ENCODE measurements at places on chromosomes 1 and 21.

- no peak for DNase-seq
These were observed 84.1 kb downstream of the SPAG17 start for GRCh38 chr1:118100686-118101514.

GRCh38 chr1:212141404-212141803 is 105.9 kb downstream of the DTL start:
- DNase-seq: no peak

DNA sequence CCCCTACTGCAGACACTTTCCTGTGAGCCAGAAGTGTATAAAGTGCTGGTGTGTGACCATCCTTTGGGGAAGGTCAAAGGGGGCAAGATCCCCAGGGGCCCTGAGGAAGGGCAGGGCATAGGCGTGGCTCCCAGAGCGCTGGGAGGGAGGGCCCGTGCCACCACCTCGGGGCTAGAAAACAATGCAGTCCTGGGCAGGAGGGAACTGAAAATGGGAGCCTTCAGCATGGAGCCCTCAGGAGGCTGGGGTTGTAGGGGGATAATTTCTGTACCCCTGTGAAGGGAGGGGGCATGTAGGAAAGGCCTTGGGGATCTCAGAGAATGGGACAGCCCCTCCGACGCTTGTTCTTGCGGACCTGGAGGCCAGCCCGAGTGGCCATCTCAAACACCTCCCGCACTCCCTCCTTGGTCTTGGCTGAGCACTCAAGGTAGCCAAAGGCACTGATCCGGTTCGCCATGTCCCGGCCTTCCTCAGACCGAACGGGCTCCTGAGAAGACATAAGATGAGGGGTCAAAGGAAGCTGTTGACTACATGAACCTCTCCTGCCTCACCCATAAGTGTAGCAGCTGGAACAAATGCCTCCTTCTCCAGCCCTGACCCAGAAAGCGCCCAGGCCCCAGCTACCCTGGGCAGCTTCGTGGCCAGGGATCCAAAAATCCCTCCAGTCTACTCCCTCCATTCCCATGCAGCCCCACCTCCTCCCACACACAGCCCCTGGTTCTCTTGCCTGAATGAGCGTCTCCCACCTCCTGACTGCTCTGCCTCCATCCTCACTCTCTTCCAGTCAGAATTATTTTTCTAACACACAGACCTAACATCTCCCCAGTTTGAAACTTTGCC is 5.5 kb downstream of the RHOC start:
- no peak for DNase-seq

GRCh38 chr1:12548973-12549459 is 69.0 kb downstream of the DHRS3 start:
- no peak for DNase-seq

- DNase-seq: no peak
These were observed 6.6 kb downstream of the IFFO2 start for GRCh38 chr1:18949686-18950400.

- no peak for DNase-seq
These were observed 25.7 kb downstream of the ZBTB18 start for GRCh38 chr1:244076740-244077139.

DNA sequence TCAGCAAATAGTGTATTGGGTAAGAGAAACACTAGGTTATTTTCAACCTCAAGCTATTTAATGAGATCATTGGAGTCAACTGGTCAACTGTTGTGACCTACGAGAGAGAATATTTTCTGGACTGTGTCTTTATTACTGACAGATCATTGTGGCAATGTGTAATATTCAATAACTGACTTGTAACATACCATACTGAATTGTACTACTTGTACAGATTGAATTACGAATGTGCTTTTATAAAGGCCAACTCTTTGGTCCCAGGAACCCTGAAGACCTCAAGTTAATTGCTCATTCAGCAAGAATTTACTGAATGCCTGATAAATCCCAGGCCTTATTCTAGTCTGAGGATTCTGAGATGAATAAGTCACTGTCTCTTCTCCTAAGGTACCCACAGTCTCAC is 56.1 kb upstream of the CAMK1G start:
- peak; percentile 64 for DNase-seq

DNA sequence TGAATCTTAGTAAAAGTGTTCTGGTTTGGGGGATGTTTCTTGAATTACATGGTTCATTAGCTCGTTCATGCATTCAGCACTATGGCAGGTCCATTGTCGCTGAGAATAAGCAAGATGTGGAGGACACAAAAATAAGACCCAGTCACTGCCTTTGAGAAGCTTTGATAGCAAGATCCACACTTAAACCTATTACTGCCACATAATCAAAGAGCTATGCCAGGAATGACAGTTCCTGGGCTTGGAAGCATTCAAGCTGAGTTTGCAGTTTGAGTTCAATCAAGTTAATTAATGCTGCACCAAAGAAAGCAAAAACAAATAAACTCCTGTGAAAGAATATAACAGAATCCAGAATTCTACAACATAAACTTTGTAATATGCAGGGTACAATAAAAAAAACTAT is 131.8 kb downstream of the MIS18A start:
- no peak for DNase-seq

DNA sequence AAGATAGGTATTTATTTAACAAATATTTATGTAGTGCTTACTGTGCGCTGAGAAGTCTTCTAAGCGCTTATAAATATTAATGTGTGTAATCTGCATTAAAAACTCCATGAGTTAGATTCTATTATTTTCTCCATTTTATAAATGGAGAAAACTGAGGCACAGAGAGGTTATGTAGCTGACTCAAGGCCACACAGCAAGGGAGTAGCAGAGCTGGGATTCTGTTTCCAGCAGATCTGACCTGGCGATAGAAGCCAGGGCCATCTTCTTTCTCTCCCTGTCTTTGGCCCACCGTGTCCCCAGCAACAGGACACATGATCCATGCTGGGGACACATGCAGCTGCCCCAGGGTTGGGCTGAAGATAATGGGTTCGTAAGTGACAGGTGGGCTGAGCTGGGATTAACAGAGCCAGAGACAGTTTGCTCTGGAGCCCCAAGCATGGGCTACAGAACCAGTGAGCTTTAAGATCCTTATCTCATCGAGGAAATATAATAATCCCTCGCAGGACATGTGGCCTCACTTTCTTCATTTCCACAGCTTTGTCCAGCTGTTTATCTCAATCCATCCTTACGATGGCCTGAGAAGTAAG is 30.3 kb downstream of the IGSF21 start:
- no peak for DNase-seq

- DNase-seq: peak; percentile 89
These were observed 24.7 kb downstream of the CLIC4 start for GRCh38 chr1:24769656-24770651.

Measured in skeletal muscle cell (primary cell).